Suppressor macrophage treated with lipopolysaccharide for 1 hour (primary cell): ENCODE measurements at places on chromosomes 4 and X.

- DNase-seq: peak; percentile 10
Observed at GRCh38 chrX:45126158-45126557, 74.5 kb downstream of the DIPK2B start.

DNA sequence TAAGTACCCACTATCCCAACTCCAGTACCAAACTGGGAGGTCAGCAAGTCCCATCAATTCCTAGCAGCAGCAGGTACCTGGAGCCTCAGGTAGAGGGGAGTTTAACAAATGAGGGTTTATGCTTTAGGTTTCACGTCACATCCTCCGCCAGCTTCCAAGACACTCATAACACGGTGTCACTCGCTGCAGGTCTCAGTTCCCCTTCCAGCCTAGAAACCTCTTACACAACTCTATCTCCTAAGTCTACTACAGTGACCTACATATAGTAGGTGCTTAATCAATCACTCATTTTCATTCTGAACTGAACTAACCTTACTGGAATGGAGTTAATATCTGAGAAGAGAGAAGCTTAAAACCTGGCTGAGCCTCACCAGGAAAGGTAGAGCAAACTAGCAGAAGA, 96.0 kb downstream of the EFHC2 start:
- DNase-seq: no peak

DNA sequence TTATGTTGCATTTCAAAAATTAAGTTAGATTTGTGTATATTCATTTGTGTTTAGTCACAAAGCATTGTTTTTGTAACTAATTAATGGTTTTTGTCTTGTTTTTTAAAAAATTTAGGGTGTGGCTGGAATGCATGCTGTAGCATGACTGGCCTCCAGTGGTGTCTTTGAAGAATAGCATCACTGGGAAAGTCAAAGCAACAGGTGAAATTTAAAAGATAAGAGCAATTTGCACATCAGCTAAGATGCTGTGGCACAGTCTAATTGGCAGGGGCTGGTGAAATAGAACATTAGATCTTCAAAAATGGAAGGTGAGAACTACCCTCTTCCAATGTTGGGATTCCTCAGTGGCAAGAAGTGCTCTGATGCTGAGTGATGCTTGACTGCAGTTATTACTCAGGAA, 45.3 kb downstream of the ANK2 start:
- no peak for DNase-seq

- no peak for DNase-seq
Observed at GRCh38 chrX:130801901-130802300, 101.1 kb downstream of the ENOX2 start.
